Fibroblast of villous mesenchyme (primary cell): ENCODE measurements at places on chromosomes 13 and 19. TPM values are rescaled to one million over a fixed set of nuclear protein-coding genes. Genes with fewer than 3 reads are reported as not detected.

DNA sequence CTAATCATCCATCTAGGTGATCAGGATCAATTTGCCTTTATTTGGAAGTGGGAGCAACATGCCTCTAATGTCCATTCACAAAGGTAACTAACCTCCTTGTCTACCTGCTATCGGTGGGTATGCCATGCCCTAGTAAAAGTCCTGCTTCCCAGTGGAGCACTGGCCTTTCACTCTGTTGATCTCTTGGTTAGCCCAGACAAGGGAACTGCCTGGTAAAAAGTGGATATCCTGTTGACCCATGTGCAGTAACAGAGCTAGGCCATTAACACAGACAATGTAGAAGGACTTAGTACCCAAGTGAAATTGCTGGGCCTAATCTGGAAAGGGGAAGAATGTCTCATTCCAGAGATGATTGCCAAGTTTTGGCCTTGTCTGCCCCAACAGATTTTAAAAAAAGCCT is 171.5 kb upstream of the CSNK1A1L start:
- DNase-seq = no peak

URAD gene
- not detected in 2 replicates for total RNA-seq

- DNase-seq = no peak
Observed at GRCh38 chr13:26735677-26736076, 24.9 kb downstream of the GPR12 start.

DNA sequence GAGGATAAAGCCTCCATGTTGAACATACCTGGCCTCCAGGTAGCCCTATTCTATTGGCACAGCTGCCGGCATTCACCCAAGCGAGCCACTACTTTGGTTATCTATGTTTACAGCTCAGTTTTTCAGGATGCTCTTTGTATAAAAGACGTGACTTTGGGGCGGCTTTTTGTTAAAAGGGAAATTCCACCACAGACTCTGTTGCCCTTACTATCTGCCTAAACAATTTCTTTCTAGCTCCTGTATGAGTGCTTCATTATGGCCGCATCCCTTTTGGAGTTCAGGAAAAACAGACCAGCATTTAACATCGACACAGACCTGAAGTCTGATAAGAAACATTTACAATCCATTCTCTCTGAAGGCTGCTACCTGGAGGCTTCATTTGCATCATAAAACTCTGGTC is 9.1 kb upstream of the IGSF23 start:
- no peak for DNase-seq

DNA sequence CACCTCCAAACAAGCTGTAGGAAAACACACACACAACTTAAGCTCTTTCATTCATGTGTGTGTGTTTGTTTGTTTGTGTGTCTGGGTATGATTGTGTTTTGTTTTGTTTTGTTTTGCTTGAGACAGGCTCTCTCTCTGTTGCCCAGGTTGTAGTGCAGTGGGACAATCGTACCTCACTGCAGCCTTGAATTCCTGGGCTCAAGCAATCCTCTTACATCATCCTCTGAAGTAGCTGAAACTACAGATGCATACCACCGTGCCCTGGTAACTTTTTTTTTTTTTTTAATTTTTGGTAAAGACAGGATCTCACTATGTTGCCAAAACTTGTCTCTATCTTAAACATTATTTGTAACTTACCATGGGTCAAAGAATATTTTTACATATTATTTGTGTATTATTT is 431.7 kb downstream of the SLITRK1 start:
- DNase-seq = no peak

DNA sequence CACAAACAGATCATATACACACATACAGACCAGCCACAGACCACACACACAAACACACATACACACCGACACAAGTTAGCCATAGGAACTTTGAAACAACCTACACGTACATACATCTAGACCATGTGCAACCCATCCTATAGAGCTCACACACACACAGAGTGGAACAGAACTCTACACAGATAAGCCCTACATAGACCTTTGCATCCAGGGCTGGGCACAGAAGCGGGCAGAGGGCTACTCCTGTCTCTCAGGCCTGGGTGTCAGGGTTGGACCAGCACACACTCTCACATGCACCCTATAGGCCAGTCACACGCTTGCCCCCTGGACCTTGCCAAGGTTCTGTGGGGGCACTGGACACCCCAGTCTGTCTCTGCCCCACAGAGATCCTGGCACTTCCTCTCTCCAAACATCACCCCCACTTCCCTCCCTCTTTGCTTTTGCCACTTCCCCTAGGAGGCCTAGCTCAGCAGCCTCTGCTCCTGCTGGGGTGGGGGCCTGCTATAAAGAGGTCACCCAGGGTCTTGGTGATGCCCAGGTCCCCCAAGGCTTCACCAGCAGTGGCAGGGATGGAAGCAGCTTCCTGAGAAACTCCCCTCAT is 5.8 kb upstream of the JUNB start:
- no peak for DNase-seq

DNA sequence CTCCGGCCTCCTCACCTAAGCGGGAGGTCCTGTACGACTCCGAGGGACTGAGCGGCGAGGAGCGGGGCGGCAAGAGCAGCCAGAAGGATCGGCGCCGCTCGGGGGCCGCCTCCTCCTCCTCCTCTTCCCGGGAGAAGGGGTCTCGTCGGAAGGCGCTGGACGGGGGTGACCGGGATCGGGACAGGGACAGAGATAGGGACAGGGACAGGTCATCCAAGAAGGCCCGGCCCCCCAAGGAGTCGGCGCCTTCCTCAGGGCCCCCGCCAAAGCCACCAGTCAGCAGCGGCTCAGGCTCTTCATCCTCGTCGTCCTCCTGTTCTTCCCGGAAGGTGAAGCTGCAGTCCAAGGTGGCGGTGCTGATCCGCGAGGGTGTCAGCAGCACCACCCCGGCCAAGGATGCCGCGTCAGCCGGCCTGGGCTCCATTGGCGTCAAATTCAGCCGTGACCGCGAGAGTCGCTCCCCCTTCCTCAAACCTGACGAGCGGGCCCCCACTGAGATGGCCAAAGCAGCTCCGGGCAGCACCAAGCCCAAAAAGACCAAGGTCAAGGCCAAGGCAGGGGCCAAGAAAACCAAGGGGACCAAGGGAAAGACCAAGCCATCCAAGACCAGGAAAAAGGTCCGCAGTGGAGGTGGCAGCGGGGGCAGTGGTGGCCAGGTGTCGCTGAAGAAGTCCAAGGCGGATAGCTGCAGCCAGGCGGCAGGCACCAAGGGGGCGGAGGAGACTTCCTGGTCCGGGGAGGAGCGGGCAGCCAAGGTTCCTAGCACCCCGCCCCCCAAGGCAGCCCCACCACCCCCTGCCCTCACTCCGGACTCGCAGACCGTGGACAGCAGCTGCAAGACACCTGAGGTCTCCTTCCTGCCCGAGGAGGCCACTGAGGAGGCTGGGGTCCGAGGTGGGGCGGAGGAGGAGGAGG is 10.8 kb downstream of the SCAF1 start:
- no peak for DNase-seq

GRCh38 chr19:58284199-58284598 is 5.4 kb downstream of the ZNF8 start:
- DNase-seq = no peak

DNA sequence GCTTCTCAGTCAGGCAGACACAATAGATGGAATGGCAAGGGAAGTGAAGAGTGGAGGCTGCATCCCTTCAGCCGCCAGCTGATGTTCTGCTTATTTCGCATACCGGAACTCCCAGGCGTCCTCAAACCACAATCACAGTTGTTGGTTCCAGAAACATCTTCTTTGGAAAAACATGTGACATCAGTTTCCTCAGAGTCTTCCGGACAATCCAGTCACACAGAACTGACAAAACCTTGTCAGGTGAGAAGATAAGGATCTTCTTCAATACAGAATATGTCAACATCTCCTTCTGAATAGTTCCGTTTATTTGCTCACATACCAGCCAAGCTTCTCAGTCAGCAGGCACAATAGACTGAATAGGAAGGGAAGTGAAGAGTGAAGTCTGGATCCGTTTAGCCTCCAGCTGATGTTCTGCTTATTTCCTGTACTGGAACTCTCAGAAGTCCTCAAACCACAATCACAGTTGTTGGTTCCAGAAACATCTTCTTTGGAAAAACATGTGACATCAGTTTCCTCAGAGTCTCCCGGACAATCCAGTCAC is 45.1 kb upstream of the CEACAM21 start:
- DNase-seq = no peak

ZNF536 gene
- total RNA-seq = not detected in 2 replicates

GRCh38 chr19:33779849-33780248 is 16.8 kb upstream of the KCTD15 start:
- no peak for DNase-seq

CSNK1G2 gene
- total RNA-seq = 69.5 and 74.1 TPM in 2 replicates

DNA sequence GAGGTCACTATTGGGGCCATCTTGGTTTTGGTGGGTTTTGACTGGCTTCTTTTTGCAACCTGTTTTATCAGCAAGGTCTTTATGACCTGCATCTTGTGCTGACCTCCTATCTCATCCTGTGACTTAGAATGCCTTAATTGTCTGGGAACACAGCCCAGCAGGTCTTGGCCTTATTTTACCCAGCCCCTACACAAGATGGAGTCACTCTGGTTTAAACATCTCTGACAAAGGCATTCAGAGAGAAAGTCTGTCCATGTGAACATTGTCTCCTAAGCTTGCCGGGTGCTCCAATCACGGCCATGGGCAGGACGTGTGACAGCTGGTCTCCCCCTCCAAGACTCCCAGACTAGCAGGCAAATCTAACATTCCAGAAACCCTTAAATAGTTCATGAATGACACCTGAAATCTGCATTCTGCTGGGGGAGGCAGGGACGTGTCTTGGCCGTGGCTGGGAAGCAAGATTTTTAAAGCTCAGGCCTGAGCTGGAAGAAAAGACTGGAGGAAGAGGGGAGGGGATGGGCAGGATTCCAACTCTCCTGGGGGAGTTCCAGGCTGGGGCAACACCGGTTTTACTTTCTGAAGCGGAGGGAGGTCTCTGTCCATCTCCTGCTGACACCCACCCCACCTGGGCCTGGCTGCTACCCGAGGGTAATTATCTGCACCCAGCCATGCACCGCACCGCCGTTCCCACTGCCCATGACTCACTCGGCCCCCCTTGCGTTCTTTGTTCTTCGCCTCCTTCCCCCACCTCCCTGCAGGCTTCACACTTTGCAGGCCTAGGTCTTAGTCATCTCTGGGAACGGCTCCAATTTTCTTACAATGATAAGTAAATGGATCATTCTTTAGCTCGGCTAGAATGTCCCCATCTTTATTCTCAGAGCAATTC is 11.6 kb upstream of the OR1M1 start:
- peak; percentile 79 for DNase-seq

GZMM gene
- 0.32 and 0.43 TPM in 2 replicates for total RNA-seq
